ENCODE measurements at places on chromosomes 11 and 22.

DNA sequence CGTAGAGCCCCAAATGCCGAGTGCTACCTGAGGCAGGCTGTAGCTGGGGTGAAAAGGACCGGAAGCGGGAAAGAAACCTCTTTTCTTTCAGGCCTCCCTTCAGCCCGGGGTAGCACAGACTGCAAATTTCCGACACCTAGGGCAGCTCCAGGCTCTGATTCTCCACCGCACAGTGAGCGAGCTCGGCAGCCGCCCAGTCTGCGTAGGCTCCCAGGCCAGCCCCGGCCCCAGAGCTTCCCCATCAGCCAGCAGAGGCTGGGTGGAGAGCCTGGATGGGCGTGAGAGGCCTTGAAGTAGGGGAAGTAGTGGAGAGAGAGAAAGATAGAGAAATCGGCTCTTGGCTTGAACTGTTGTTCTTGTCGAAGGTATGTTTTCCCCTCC, 9.3 kb upstream of the PAX6 start:
- no peak overlapping the region for H3K27ac ChIP-seq
- H3K4me3 ChIP-seq = no peak overlapping the region
- H3K36me3 ChIP-seq = no peaks in the 10 kb centered on the region
- peaks cover 43% of the 10 kb centered on the region for H3K4me1 ChIP-seq
- peaks cover 100% of the 10 kb centered on the region for H3K27me3 ChIP-seq

- H3K4me3 ChIP-seq = no peak overlapping the region
- H3K4me1 ChIP-seq = no peaks in the 10 kb centered on the region
- peaks cover 72% of the 10 kb centered on the region for H3K27me3 ChIP-seq
- H3K27ac ChIP-seq = no peak overlapping the region
Observed at GRCh38 chr22:23553438-23553837, 26.7 kb downstream of the IGLL1 start.

GRCh38 chr22:49017482-49018329, 810.0 kb downstream of the BRD1 start:
- H3K27ac ChIP-seq = peak overlapping the region; percentile 85
- no peak for DNase-seq
- peaks cover 42% of the 10 kb centered on the region for H3K27me3 ChIP-seq
- peaks cover 20% of the 10 kb centered on the region for H3K4me1 ChIP-seq
- H3K4me3 ChIP-seq = no peak overlapping the region

- no peaks in the 10 kb centered on the region for H3K27me3 ChIP-seq
- H3K36me3 ChIP-seq = peaks cover 54% of the 10 kb centered on the region
- no peak for DNase-seq
- H3K4me1 ChIP-seq = peaks cover 6% of the 10 kb centered on the region
Observed at GRCh38 chr11:46421257-46421880, 29.8 kb upstream of the CHRM4 start.

- no peaks in the 10 kb centered on the region for H3K27me3 ChIP-seq
- H3K36me3 ChIP-seq = no peaks in the 10 kb centered on the region
- no peak overlapping the region for H3K27ac ChIP-seq
- H3K4me1 ChIP-seq = no peaks in the 10 kb centered on the region
- no peak for DNase-seq
- no peak overlapping the region for H3K4me3 ChIP-seq
Observed at GRCh38 chr22:30837531-30837930, 131.0 kb downstream of the MORC2 start.

- H3K4me1 ChIP-seq = peaks cover 59% of the 10 kb centered on the region
- peak overlapping the region; percentile 80 for H3K27ac ChIP-seq
- H3K36me3 ChIP-seq = no peaks in the 10 kb centered on the region
- H3K27me3 ChIP-seq = no peaks in the 10 kb centered on the region
Observed at GRCh38 chr22:19568337-19569275, 44.4 kb upstream of the CLDN5 start.

GRCh38 chr22:46707827-46708570, 30.1 kb downstream of the CERK start:
- H3K36me3 ChIP-seq = peaks cover 96% of the 10 kb centered on the region
- no peaks in the 10 kb centered on the region for H3K27me3 ChIP-seq
- peaks cover 16% of the 10 kb centered on the region for H3K4me1 ChIP-seq
- no peak overlapping the region for H3K27ac ChIP-seq
- H3K4me3 ChIP-seq = no peak overlapping the region

- no peak overlapping the region for H3K27ac ChIP-seq
- peaks cover 36% of the 10 kb centered on the region for H3K27me3 ChIP-seq
- DNase-seq = no peak
- no peaks in the 10 kb centered on the region for H3K36me3 ChIP-seq
- H3K4me1 ChIP-seq = no peaks in the 10 kb centered on the region
- no peak overlapping the region for H3K4me3 ChIP-seq
Observed at GRCh38 chr11:102664001-102664752, 39.0 kb upstream of the MMP20 start.

GRCh38 chr11:21119411-21119810, 450.0 kb downstream of the NELL1 start:
- H3K27me3 ChIP-seq = no peaks in the 10 kb centered on the region
- no peaks in the 10 kb centered on the region for H3K4me1 ChIP-seq
- H3K27ac ChIP-seq = no peak overlapping the region
- no peak for DNase-seq
- no peaks in the 10 kb centered on the region for H3K36me3 ChIP-seq
- no peak overlapping the region for H3K4me3 ChIP-seq
